ENCODE measurements at places on chromosomes 3 and 15.

- DNase-seq, result no peak
Observed at GRCh38 chr15:48440084-48440483, 108.9 kb downstream of the DUT start.

GRCh38 chr3:186901135-186901734, 29.1 kb upstream of the ST6GAL1 start:
- no peak for DNase-seq

DNA sequence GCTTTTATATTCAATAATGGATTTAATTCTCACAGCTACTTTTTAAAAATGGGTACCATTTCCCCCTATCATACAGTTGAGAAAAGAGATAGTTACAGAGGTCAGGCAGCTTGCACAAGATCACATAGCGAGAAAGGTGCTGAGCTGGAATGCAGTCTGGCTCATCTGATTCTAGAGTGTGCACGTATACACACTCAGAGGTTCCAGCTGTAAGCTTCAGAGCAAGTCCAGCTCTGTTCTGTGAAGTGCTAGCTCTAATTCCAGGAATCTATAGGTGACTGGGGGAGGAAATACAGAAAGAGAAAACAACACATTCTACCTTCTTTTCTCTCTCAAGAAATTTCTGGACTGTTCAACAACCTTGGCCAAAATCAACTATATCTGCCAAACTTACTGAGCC, 318.7 kb downstream of the FOXP1 start:
- DNase-seq, result no peak

DNA sequence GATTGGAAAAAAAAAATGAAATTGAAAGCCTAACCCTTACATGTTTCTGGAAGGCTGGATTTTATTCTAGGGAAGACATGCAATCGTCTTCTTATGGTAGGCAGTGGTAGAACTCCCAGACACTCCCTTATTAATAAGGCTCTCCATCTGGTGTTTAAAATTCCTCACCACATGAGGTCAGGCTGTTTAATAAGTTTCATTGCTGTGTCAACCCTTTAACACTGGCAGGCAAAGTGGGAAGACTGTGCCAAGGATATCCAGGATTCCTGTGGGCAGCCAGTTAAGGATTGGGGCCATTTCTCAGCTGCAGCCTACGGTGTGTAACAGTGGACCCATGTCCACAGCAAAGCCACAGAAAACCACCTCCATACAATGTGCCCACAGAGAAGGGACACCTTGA, 225.5 kb upstream of the CHRM5 start:
- no peak for DNase-seq

DNA sequence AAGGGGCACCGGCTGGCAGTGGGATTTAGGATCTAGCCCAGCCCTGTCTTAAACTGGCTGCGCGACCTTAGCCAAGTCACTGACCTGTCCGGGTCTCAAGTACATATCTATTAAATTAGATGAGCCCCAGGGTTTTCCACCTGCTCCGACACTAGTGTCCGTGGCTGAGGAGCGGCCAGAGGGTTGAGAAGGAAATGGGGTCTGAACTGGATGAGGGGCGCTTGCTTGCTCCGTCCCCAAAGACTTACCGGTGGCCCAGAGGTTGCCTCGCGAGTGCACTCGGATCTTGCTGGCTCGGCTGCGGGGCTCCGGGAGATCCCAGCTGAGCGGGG, 285 bp downstream of the NMB start:
- DNase-seq, result no peak

DNA sequence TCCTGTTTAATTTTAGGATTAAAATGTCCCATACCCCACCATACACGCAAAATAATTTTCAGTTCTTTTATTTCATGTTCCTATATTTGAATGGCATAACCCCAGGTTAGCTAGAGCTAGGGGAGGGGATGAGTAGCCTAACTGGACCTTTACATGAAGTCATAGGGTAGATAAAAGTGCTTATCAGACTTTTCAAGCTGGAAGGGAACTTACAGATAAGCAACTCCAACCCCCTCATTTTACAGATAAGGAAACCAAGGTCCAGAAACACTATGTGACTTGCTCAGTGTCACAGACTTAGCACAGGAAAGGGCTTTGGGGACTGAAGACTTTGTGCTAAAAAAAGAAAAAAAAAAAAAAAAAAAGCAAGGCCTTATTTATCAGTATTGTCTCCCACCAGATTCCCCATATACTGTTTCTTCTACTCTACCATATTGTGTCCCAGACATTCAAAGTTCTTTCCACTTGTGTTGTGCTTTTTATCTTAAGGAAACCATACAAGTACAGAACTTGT, 10.6 kb upstream of the TNIK start:
- no peak for DNase-seq

- no peak for DNase-seq
Observed at GRCh38 chr15:62392376-62392775, 227.3 kb upstream of the C2CD4B start.

DNA sequence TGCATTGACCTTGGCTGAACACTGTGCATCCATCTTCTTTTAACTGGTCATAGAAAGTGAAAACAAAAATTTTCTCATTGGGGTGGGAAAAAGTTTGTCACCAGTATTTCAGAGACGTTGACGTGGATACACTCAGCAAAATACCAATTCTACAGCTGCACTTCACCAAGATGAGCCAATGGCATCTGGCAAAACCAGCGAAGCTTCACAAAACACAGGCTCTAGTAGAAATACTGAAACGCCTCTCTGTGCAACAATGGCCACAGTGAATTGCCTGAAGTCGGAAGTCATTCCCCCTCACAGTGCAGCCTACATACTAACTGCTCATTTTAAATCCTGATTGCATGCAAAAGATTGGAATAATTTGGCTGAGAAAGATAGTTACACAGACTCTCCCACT, 17.0 kb downstream of the PCYT1A start:
- no peak for DNase-seq

DNA sequence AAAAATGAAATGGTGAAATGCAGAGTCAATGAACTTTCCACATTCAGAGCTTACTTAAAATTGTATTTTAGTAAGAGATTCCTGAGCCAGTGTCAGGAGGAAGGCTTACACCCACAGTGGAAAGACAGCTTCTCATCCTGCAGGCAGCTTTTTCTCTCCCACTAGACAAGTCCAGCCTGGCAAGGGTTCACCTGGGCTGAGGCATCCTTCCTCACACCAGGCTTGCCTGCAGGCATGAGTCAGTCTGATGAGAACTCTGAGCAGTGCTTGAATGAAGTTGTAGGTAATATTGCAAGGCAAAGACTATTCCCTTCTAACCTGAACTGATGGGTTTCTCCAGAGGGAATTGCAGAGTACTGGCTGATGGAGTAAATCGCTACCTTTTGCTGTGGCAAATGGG, 3.1 kb downstream of the CCR4 start:
- no peak for DNase-seq

GRCh38 chr3:49839193-49839809, 17.1 kb downstream of the TRAIP start:
- peak; percentile 71 for DNase-seq

All from T follicular helper cell (primary cell).